NCI-H446 treated with DMSO at 0.1 percent for 48 hours (cell line): ENCODE measurements at places on chromosomes 5 and 9.

DNA sequence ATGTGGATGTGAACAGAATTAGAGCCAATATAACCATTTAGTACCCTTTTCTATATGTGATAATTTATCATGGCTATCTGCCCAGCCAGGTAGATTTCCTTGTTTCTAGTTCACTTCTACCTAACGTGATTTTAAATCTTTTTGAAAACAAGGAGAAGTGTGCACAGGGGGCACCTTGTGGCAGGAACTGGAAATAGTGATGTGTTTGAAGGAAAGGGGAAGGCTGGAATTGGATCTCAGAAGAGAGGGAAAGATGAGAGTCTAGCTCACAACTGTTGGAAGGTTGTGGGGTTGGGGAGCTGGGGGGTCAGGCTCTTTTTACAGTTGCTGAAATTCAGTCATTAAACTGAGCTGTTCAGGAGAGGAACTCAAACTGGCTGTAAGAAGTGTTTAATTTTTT, 219.5 kb downstream of the KCTD16 start:
- DNase-seq, result peak; percentile 18

DNA sequence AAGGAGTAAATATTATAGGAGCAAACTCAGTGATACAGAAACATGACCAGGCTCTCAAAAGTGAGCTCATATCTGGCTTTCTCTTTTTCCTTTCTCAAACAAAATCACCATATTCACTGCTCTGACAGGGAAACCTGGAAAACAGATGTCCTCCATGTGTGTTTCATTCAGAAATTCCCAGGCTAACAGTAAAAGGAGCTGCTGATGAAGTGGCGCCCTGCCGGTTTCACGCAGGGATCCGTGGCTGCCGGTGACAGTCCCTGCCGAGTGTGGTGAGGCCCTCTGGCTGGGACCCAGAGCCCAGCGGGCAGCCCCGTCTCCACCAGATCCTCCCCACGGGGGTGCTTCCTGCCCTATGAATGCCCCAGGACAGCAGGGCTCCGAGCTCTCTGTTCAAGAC, 208.1 kb downstream of the GNA14 start:
- DNase-seq, result no peak

- DNase-seq, result no peak
Measured at GRCh38 chr5:178772351-178772750, 41.9 kb upstream of the ZNF354A start.

GRCh38 chr5:41182666-41183065, 30.7 kb downstream of the C6 start:
- DNase-seq, result no peak

GRCh38 chr5:128973244-128973643, 8.0 kb downstream of the SLC27A6 start:
- DNase-seq, result no peak

DNA sequence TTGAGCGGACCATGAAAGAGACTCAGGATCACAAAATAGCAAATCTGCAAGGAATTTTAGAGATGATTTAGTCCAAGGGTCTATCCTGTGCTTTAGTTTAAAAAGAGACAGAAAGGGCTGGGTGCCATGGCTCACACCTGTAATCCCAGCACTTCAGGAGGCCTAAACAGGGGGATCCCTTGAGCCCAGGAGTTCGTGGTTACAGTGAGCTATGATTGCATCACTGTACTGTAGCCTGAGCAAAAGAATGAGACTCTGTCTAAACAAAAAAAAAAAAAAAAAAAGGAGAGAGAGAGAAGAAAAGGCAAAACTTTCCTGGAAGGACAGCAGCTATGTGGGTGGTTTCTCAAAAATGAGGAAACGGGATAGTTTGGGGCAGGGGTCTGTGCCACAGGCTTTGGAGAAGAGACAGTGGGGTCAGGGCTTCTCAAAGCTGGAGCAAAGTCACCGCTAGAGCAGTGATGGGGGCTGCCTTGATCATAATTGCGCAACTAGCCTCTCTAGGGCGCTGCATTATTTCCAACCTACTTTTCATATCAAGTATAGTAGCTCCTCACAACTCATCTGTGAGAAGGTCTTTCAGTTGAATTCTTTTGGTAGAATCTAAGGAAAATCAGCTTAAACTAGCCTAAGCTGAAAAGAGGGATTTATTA, 8.5 kb upstream of the ANKH start:
- DNase-seq, result no peak
